Putamen (tissue), 1 donor: ENCODE measurements at places on chromosomes 3 and 15.

DNA sequence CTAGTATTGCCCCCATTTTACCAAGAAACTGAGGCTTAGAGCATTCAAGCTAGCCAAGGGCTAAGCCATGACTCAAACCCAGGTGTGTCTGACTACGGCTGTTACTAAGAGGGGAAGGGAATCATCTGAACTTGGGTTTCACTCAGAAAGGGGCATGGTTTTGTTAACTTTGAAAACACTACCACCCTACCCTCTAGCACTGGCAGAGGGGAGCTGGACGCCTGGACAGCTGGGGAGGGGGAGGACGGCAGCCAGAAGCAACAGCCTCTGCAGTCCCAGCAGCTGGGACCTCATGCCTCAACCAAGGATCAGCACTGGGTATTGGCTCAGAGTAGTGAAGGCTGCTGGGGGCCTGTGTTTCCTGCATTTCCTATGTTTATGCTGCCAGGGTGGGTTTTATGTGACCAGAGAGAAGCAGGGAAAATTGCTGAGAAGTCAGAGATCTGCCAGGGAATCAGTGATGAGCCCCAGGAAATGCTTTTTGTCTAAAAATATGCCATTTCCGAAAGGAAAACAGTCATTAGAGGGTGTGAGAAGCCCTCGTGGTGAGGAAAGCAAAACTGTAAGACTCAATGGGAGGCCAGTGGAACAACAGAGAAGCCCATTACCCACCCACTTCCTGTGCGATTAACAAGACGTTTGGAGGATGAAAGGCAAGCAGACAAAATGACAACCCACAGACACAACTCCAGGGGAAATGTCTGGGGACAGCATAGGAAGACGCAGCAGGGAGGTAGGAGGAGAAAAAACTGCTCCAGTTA lies 41.2 kb downstream of the LIPC start:
- DNase-seq = no peak

GRCh38 chr3:27827041-27827440 lies 104.9 kb upstream of the EOMES start:
- DNase-seq = no peak

GRCh38 chr3:118955914-118956556 lies 78.6 kb downstream of the IGSF11 start:
- no peak for DNase-seq

DNA sequence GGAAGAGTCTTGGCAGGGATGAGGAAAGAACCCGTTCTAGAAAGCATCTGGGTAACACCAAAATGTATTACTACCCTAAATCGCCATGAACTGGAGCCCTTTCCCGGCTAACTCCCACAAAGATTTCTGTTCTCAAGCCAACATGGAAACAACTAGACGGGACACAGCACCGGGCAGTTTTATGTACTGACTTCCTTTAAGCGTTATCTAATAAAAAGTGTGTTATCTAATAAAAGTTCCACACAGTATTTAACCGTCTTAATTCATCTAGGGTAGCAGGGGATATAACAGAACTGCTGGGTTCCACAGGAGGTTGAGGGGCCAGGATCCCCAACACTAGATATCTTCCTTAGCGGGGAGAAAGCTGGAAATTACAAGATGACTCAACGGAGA lies 347 bp upstream of the C3orf62 start:
- no peak for DNase-seq

DNA sequence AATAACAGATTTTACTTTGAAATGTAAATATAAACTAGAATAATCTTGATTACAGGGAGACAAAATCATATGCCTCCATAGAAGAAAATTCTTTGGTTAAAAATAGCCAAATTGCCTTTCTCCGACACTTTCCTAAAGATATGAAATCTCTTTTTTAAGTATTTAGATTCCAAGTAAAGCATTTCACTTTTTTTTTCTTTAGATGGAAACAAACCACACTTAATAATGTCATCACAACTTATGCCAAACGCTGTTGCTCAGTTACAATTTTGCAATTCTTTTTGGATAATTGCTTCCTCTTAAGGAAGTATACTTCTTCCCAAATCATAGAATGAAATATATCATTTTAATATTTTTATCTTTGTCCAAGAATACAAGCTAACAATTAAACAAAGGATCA lies 294.1 kb upstream of the ARL6 start:
- no peak for DNase-seq

DNA sequence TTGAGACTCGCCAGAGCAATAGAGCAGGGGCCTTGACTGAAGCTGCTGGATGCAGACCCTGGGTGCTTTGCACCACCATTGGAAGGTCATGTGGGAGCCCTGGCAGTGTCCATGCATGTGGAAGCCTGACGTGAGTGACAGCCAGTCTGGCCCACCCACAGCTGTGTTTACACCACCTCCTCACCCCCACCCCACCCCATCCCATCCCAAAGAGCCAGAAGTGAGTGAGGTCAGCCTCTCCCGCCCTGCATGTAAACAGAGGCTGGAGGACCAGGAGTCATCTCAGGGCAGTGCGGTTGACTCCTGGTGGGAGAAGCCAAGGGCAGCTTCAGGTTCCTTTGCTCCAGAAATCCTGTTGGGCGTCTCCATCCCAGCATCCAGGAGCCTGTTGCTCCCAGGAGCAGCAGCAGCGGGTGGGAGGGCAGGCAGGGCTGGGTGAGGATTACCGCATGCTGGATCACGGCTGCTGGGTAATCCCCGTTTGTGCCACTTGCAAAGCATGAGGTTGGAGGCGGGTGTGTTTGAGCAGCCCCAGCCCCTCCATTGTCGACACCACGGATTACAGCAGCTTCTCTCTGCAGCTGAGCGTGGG lies 44.6 kb downstream of the CORO2B start:
- DNase-seq = peak; percentile 83

DNA sequence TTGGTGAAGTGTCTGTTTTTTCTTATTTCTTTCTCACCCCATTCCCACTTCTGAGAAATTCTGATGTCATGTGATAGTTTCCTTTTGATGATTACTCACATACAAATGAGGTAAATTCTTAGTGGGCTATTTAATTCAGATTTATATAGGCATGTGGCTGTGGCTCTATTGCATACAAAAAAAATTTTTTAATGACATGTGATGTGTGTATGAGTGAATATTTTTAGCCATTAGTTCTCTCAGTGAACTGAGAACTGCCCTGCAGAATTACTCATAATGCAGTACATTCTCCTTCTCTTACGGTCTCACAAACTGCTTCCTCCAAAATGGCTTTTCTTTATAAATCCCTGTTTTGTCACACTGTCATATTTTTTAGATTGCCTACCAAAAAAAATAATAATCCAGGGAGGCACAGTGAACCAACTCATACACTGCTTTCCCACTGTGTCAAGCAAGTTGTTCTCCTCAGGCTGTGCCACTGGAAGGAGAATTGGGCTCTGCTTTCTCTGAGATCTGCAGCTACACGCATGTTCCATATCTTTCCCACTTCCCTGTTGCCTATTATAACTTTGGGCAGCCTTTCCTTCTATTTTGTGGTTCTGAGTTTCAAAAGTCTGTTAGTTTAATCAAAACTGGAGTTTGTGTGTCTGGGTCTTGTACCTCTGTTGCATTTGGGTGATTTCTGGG lies 415.7 kb upstream of the THBS1 start:
- no peak for DNase-seq

DNA sequence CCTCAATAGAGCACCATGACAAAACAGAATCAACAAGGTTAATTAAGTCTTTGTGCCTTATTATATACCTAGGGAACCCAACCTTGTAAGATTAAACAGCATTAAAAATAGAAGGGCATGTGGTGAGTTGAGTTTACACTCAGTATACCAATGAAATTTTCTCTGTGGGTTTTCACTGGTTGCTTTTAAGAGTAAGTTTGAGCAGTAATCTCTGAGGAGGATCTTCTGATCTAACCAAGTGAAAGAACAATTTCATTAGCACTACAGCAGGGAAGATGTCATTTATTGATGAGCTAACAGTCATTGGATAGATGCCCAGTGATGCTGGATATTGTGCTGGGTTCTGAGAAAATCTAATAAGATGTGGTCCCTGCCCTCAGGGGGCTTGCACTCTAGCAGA lies 26.9 kb upstream of the AKAP13 start:
- no peak for DNase-seq

- no peak for DNase-seq
These were observed 107.1 kb downstream of the ATG7 start for GRCh38 chr3:11379238-11379823.
